ENCODE measurements at places on chromosomes 2 and 18.

DNA sequence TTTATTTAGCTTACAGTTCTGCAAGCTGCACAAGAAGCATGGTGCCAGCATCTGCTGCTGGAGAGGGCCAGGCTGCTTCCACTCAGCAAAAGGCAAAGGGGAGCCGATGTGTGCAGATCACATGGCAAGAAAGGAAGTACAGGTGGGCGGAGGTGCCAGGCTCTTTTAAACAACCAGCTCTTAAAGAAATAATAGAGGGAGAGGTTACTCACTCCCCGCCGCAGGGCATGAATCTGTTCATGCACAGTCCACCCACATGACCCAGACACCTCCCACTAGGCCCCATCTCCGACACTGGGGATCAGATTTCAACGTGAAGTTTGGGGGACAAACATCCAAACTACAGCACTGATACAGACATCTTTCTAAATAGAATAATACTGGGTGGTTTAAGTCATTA lies 105.8 kb downstream of the MTCL1 start:
- DNase-seq: no peak

- DNase-seq: peak; percentile 79
Measured at GRCh38 chr18:3251963-3252277, 4.3 kb downstream of the MYL12A start.

DNA sequence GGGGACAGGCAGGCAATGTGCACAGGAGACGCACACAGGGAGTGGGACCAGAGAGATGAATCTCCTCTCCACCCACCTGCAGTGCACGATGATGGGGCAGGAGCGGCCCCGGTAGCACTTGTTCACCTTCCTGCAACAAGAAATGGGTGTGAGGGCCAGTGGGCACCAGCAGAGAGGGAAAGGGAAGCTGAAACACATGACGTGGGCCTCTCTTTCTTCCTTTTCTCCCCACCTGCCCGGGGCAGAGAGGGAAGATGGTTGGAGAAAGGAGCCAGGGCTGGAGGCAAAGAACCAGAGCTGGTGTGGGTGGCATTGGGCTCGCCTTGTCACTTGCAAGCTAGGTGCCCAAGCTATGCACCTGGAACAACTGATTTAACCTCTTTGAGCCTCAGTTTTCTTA lies 12.2 kb downstream of the DNAJB2 start:
- DNase-seq: no peak

DNA sequence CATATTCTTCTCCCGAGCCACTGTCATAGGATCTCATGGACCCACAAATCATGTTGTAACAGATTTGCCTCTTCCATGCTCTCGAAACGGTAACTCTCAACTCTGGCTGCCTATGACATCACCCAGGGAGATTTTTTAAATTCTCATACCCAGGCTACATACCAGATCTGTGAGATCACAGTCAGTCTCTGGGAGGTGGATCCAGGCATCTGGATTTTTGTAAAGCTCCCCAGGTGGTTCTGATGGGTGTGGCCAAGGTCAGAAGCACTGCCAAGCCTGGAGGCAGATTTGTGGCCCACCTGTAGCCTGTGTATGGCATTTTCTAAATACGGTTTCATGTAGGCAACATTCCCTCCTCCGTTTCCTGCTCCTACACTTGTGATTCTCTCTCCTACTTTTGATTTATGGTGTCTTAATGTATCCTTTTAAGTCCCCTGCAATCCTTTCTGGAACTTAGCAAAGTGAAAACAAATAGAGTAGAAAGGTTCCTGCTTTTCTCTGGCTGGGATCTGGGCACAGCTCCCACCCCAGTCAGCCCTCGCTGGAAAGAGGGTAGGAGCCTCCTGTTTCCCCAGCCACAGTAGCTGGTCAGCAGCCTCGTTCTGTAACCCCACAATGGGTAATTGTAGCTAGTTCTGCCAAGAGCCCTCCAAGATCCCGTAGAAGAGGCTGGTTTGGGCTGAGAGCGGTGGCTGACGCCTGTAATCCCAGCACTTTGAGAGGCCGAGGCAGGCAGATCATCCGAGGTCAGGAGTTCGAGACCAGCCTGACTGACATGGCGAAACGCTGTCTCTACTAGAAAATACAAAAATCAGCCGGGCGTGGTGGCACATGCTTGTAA lies 96.2 kb downstream of the KLHL29 start:
- DNase-seq: peak; percentile 92

- DNase-seq: no peak
Measured at GRCh38 chr18:8379187-8379941, 229.9 kb upstream of the RAB12 start.

DNA sequence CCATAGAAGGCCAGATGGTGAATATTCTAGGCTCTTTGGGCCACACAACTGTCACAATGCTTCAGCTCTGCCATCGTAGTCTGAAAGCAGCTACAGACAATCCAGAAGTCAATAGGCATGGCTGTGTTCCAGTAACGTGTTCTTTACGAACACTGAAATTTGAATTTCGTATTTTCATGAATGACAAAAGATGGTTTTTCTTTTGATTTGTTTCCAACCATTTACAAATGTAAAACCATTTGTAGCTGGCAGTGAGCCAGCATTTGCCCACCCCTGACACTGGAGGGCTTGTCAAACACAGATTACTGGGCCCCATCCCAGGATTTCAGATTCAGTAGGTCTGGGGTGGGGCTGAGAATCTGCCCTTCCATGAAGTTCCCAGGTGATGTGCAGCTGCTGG lies 83.0 kb upstream of the ATG16L1 start:
- no peak for DNase-seq

DNA sequence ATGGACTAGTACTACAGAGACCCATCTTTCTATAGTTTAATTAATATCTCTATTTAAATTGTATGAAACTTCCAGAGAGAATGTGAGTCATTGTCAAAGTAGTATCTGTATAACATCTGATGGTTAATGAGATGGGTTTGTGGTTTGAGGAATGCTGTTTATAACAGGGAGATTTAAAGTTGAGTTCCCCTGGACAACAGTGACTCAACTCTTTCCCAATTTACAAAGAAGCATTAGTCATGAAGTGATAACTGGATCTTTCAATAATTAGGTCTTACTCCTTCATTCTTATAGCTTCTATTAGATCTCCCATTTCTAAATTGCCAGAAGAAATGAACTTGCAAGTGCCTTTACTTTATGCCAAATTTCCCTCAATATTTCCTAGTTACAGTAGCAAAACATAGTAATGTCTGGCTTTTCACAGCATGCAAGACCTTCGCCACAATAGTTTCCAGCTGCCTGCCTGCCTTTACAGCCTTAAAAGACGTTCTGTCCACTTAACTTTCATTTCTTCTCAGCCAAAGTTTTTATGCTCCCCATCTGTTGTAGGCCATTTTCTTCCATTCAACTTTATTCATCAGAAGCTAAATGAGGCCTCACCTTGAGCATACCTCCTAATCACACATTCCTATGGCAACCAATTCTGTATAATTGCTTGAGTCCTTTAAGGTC lies 47.7 kb upstream of the WDR75 start:
- peak; percentile 98 for DNase-seq

GRCh38 chr2:188580738-188581137 lies 289.1 kb downstream of the GULP1 start:
- DNase-seq: no peak

GRCh38 chr2:179137200-179137759 lies 87.3 kb upstream of the CCDC141 start:
- no peak for DNase-seq
